ENCODE measurements at places on chromosomes 7 and 10.

DNA sequence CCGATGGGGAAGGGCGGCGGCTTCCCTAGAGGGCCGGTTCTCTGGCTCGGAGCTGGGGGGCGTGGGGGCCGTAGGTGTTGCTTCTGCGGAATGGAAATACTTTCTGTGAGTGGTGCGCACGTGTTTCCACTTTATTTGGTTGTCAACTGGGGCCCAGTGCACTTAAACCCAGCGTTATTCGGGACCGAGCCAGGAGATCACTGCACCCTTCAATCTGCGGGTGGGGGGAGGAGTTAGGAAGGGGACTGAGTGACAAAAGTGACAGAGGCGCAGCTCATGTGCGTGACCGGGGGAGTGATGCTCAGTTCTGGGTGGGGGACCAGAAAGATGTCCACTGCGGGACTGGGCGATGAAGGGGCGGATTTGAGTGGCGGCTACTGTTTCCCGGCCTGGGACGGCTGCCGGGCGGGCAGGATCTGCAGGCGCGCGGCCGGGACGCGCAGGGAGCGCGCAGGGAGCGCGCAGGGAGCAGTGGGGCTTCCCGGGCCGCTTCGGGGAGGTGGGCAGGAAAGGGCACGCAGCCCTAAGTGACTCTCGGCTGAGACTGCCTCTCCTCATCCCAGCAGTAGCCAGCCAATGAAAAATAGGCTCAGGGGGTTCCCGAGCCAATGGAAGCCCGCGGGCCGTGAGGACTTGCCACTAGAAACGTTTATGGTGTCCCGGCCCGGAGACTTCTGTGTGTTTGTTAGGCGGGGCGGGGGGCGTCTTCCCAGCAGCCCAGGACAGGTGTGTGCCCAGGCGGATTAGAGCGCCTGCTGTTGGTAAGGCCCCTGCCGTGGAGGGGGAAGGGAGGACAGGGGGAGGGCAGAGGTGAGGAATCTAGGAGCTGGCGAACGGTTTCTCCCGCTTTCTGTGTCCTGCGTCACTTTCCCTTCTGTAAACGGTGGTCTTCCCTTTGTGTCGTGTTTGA, 54.3 kb upstream of the KDM7A start:
- no peak for DNase-seq

DNA sequence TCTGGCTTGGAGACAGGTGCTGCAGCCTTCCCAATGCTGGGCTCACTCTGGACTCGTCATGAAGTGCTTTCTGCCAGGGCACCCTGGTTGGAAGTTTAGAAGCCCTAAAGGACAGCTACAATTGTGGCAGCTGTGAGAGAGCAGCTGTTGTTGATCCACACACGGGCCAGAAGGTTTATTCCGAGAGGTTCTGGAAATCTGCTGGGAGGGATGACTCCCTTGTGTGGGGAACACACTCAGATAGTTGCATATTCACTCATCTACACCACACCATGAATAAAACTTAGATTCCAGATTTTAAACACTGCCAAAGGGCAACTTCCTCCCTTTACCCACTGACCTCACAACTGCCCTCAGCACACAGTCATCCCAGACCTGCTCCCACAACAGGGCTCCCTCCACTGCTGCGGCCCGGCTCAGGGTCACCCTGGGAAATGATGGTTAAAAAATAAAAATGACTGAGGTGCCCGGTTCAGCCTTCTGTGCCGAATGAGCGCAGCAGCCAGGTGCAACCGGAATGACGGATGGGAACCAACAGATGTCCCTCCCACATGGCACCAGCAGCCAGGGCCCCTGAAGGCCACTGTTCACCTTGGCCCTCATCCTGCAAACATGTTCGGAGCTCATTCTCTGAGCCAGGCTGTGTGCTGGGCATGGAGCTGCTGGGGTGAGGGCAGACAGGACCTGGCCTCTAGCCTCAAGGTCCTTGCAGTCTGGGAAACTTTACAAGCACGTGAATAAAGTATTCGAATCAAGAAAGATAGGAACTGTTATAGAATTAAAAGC, 40.2 kb downstream of the ASB13 start:
- no peak for DNase-seq

DNA sequence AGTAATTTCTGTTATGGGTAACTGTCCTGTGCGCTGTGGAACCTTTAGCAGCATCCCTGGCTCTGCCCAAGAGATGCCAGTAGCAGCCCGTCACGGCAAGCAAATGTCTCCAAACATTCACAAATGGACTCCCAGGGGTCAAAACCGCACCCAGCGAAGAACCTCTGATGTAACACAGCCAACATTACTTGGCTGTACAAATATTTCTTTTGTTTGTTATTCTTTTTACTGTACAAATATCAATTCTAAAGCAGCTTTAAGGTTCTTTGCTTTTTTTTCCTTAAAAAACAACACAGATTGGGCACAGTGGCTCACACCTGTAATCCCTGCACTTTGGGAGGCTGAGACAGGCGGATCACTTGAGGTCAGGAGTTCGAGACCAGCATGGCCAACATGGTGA, 182.5 kb downstream of the KMT2E start:
- DNase-seq, result no peak

GRCh38 chr10:123381224-123381623, 227.0 kb downstream of the BUB3 start:
- no peak for DNase-seq

- DNase-seq, result no peak
Observed at GRCh38 chr10:64103750-64104470, 582.7 kb downstream of the REEP3 start.

GRCh38 chr10:75940742-75941141, 509.3 kb downstream of the LRMDA start:
- DNase-seq, result no peak

GRCh38 chr10:9009505-9009904, 955.0 kb downstream of the GATA3 start:
- DNase-seq, result no peak

DNA sequence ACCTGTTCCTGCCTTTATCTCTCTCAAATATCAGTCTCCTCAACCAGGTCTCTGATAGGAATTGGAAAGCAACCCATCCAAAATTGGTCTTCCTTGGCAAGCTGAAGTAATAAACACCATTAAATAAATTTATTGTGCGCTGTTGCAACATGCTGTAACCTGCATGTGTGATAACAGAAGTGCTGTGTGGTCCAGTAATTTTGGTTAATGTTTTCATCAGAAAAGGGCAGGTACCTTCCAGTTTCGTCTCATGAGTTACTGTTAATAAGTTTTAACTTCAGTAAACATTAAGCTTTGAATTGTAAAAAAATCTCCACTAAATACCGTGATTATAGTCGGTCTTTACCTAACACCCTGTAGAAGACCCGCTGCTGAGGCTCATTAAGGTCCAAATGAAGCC, 624.7 kb downstream of the TNS3 start:
- DNase-seq, result no peak

GRCh38 chr7:151327659-151328058, 14.0 kb upstream of the NUB1 start:
- DNase-seq, result no peak

GRCh38 chr7:767580-767940, 40.5 kb upstream of the PRKAR1B start:
- DNase-seq, result no peak

- no peak for DNase-seq
Observed at GRCh38 chr10:73772281-73773151, 9.3 kb upstream of the CHCHD1 start.
